ENCODE measurements at places on chromosomes 6 and 20.

- DNase-seq = peak; percentile 49
Observed at GRCh38 chr6:33298773-33299236, at the start of gene RGL2. RGL2 (minus strand) TSS chr6:33298942; CDS start chr6:33298610, 332 bp downstream.

- DNase-seq = no peak
Observed at GRCh38 chr20:57281900-57282299, 15.5 kb upstream of the BMP7 start.

DNA sequence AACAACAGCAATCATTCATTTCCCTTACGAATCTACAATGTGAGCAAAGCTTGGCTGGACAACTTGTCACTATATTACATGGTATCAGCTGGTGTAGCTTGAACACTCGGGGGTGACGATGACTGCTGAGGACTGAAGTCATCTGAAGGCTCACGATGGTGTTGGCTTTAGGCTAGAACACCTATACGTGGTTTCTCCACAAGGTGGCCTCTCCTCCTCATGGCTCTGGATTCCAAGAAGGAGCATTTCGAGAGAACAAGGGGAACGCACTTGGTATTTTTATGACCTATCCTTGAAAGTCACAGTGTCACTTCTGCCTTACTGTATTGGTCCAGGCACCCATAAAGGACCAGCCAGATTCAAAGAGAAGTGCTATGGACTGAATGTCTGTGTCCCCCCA lies 37.5 kb upstream of the ADGRF1 start:
- no peak for DNase-seq

- DNase-seq = peak; percentile 63
Observed at GRCh38 chr6:33425668-33426577, 6.1 kb downstream of the SYNGAP1 start.

DNA sequence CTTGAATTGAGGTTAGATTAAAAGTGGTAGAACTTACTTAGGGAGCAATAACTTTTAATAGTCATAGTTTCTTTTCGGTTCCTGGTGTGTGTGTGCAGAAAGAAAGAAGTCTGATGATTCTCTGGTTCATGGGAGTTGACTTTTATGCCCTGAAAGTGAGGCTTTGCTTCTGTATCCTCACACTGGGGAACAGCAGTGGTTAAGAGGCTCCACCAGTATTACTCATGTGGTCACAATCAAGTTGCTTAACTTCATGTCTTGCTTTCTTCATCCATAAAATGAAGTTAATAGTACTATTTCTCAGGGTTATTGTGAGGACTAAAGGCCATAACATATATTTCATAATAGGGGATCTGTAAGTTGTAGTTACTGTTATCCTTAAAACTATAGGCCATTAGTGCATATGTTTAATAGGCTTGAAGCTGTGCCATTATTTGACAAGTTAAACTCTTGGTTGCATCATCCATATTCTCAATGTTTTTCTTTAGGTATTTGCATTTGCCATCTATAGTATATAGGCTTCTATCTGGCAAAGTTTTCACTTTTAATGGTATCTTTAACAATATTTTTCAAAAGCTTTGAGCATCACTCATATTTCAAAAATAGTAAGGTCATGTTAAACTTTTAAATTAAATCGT lies 262.4 kb downstream of the PLCB1 start:
- DNase-seq = no peak

- no peak for DNase-seq
Observed at GRCh38 chr6:50905297-50905696, 86.6 kb downstream of the TFAP2B start.

GRCh38 chr20:53227523-53227922 lies 255.4 kb downstream of the TSHZ2 start:
- DNase-seq = no peak

DNA sequence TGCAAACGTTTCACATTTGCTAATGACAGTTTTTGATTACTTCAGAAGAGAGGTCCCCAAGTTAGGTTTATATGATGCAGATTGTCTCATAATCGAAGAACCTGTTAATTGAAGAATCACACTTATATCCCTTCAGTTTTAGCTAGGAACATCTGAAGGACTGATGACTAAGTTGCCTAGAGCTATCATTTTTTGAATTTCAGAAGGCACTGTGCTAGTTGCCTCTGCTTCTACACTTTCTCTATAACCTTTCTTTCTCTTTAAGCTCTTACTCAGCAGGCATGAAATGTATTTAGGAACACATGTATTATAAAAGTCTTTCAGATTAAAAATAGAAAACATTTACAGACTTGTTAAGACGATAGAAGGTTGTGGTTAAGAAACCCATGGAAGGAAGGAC lies 14.4 kb upstream of the GJE1 start:
- no peak for DNase-seq

DNA sequence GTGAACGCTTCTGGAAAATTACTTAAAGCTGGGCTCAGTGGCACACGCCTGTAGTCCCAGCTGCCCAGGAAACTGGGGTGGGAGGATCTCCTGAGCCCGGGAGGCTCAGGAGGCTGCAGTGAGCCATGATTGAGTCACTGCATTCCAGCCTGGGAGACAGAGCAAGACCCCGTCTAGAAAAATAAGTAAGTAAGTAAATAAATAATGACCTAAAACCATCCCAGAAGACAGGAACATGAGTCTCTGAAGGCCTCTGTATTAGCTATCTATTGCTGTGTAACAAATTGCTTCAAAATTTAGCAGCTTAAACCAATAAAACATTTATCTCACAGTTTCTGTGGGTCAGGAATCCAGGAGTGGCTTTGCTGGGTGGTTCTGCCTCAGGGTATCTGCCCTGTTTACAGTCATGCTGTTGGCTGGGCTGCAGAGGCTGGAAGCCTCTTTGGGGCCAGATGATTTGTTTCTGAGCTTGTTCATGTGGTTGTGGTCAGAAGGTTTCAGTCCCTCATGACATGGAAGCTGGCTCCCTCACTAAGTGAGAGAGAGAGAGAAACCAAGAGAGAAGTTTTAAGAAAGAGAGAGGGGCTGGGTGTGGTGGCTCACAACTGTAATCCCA lies 48.4 kb upstream of the NCOA3 start:
- DNase-seq = no peak

DNA sequence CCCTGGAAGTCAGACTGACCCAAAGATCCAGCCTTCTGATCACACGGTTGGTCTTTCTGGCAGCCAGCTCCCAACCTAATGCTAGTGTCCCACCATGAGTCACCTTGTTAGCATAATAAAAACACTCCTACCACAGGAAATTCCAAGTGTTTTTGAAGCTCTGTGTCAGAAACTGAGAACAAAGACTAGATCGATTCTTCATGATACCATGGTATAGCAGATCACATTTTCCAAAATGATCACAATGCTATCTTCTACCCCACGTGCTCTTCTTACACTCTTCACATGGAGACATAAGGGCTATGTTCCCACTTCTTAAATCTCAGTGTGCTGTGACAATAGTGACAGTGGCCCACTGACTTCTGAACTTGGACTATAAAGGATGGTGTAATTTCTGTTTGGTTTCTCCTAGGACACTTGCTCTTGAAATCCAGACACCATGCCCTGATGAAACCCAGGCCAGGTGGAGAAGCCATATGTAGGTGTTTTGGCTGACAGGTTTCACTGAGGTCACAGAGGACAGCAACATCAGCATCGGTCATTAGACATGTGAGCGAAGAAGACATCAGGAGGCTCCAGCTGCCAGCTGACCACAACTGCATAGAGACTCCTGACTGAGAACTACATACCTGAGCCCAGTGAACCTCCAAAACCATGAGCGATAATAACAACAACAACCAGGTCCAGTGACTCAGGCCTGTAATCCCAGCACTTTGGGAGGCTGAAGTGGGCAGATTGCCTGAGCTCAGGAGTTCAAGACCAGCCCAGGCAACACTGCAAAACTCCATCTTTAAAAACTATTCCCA lies 57.5 kb downstream of the MKKS start:
- no peak for DNase-seq

- DNase-seq = no peak
Observed at GRCh38 chr6:144578385-144579350, 293.5 kb downstream of the UTRN start.

GRCh38 chr6:115058414-115059211 lies 715.8 kb upstream of the HS3ST5 start:
- no peak for DNase-seq

DNA sequence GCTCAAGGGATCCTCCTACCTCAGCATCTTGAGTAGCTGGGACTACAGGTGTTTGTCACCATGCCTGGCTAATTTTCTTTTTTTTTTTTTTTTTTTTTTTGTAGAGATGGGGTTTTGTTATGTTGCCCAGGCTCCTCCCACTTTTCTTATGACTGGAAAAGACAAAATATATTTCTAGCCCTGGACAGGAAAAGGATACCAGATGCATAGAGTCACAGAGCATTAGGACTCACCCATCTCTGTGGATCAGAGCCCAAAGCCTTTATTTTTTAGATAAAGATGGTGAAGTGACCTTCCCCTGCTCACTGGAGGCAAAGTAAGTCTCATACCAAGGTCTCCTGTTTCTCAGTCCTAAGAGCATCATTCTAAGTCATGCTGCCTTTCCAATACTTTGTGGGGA lies 3.4 kb downstream of the TRIM10 start:
- no peak for DNase-seq

DNA sequence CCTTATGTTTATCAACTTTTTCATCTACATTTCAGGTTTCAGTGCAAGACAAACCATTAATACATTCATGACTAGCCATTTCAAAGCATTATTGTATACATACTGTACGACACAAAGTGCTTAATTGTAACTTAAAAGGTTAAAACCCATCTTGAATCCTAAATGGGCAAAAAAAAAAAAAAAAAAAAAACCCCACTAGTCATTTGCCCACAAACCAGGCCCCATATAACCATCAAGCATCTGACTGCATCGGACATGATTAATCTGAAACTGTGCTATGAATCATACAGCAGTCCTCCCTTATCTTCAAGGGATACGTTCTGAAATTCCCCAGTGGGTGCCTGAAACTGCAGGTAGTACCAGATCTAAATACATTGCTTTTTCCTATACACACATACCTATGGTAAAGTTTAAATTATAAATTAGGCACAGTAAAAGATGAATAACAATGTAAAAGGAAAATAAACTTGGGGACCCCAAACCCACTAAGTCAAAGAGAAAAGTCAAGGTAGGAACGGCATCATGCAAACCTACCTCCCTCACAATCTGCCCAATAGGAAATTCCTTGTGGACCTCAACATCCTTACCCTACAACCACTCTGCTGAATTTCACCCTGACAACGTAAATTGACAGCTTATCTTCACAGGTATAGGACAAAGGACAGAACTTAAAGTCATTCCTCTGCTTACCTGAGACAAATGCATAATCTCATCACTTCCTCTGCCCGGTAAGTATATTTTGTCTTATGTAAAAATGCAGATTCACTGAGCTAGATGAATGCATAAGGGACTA lies 14.3 kb downstream of the B4GALT5 start:
- no peak for DNase-seq

GRCh38 chr6:15974817-15975216 lies 154.1 kb upstream of the MYLIP start:
- DNase-seq = no peak

DNA sequence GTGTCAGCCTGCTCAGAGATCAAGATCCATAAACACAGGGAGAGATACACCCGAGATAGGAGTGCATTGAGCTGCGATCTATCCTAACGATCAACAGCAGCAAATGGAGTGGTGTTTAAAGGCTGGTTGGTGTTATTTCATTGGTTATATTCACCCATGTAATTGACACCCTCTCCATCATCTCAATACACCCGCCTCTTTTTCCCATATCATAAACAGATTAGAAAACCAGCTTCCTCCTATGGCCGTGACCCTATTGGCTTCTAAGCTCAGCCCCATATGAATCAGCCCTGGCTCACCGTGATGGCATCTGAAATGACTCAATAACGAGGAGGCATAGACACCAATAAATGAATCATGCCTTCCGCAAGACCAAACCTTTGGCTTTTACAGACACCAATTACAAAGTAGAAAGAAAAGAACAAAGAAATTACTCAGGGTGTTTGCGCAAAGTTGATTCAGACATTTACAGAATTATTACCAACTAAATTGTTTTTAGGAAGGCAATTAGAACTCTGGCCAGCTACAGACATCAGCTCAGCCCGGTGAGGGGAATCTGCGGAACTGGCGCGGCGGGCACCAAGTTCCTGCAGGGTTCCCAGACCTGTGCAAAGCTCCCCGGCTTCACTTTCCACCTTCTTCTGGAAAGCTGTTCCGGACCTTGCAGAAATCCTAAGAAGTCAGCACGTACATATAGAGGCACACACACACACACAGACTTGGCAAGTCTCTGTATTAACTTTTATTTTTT lies 11.5 kb downstream of the PMEPA1 start:
- DNase-seq = peak; percentile 48

DNA sequence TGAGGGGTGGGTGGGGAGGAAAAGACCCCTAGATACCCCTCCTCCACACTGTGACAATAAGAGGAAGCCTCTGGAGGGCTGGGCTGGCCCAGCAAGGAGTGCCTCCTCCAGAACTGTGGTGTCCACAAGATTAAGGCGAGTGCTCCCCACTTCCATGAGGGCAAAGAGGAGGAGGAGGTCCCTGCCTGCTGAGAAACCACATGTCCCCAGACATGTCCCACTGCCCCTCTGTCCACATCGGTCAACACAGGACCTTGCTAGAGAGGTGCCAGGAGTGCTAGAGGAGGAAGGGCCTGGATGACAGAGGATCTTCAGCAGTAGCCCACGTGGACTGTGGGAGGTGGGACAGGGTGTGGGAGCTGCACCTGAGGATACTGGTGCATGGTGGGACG lies 3.1 kb downstream of the RAET1G start:
- DNase-seq = no peak

GRCh38 chr20:35172434-35172806 lies 548 bp downstream of the PROCR start:
- no peak for DNase-seq

- DNase-seq = no peak
Observed at GRCh38 chr6:43420012-43420709, 7.2 kb upstream of the ABCC10 start.

GRCh38 chr6:47043286-47043685 lies 1.2 kb upstream of the ADGRF1 start:
- no peak for DNase-seq

DNA sequence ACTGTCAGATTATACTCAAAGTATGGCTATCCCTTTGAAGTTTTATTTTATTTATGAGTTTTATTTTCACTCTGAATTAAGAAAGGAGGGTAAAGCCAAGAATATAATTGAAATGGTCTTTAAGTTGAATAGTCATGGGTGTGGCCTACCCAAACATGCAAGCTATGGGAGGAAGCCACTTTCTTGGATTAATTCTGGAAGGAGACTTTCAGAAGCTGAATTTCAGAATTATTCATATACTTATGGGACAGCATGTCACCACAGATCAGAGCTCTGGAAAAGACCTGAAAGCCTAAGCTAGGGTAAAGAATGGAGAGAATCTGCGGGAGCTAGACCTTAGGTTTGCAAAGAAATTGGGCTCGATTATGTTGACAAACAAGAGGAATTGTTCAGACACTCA lies 242.4 kb upstream of the FKBP1C start:
- no peak for DNase-seq

DNA sequence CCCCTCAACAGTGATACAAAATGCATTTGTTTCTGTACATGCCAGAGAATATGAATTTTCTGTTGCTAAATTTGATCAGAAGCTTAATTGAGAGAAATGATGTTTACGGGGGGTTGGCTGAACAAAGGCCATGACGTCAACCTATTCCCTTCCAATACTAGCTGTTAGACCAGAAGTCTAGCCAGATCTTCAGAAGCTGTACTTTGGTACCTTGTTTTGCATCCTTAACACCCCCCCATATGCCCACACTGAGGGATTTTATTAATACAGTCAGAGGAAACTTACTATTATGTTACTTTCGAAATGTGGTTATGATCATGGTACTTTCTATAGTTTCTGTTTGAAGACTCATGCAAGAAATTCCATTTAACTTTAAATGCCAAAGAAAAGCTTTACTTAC lies 3.1 kb downstream of the NCOA7 start:
- DNase-seq = no peak

GRCh38 chr6:14711056-14711703 lies 534.7 kb upstream of the JARID2 start:
- no peak for DNase-seq

Measured in stimulated activated CD4-positive, alpha-beta T cell treated with anti-CD3 and anti-CD28 coated beads, TNF-alpha, amount 100 ng/mL, for 1 hour (primary cell).